ENCODE measurements at places on chromosomes 5 and 9.

- DNase-seq, result peak; percentile 92
These were observed 116.5 kb upstream of the OTULINL start for GRCh38 chr5:14465116-14465515.

- DNase-seq, result no peak
These were observed 181.8 kb upstream of the MVB12B start for GRCh38 chr9:126144603-126145456.

DNA sequence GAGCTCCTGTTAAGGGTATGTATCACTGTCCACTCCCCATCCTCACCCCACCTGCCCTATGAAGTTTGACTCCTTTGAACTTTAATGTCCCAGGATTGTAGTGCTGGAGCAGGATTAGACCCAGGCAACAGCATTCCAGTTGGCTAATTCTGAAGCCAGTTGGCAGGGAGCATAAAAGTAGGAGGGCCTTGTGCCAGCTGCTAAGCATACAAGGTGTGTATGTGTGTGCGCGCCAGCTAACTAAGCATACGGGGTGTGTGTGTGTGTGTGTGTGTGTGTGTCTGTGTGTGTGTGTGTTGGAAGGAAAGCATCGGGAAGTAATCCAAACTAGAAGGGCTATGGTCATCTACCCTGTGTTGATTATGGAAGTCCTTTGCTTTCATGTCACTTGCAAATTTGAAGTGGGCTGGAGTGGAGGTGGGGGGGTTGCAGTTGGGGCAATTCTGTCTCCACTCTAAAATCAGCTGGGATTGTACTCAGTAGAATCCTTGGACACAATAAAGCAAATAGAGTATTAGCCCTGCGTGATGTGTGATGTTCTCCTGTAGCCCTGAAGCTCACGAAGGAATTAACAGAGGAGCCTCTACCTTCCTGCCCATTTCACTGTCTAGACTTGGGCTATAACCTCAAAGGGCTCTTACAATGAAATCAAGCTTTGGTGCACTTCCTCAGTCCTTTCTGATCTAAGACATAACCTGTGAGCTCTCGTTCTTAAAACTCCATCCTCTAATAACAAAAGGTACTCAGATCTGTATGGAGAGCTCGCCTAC is 26.9 kb downstream of the HMGCR start:
- DNase-seq, result no peak

DNA sequence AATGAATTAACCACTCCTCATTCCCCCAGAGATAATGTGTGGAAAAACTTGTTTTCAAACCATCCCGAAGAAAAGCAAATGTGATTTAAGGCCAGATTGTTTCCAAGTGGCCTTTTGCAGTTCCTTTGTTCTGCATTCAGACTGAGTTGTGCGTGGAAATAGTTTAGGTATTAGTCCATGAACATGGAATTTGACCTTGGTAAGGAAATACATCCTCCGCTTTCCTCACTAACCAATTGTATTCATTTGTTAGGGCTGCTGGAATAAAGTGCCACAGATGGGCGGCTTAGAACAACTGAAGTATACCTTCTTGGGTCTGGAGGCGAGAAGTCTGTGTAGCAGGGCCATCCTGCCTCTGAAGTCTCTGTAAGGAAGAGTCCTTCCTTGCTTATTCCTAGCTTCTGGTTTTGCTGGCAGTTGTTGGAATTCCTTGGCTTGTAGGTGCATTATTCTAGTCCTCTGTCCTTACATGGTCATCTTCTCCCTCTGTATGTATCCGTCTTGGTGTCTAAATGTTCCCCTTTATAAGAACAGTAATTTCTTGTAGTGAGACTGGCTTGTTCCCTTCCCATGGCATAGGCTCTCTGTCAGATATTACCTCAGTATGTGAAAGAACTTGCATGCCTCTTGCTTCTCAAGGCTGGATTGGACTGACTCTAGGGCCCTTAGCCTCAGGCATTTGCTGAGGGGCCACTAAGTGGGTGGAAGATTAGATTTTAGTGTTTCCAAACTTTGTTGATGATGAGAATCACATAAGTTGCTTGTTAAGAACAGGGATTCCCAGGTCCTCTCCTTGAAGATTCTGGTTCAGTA is 53.9 kb downstream of the RAI14 start:
- peak; percentile 95 for DNase-seq

DNA sequence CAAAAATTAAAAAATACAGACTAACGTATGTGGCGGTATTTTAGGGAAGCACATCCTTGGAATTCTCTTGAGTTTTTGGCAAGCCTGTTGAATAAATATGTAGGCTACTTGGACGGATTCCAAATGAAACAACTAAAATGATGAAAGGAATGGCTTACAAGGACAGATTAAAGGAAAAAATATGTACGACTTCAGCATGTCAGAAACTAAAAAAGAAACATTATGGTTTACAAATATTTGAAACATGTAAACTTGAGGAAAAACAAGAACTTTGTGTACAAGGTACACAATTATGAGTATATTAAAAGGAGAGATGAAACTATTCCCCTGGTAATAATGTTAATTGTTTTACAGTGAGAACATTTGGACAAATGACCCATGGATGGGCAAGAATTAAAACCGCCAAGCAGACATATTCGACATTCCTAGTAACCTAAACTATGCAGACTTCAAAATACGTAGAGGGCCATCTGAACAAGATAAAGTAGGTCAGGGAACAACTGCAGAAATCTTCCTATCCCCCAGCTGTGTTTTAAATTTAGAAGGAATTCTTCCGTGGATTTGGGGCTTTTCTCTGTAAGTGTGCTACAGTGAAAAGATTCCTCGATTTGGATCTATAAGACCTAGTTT is 12.5 kb downstream of the EDIL3 start:
- DNase-seq, result peak; percentile 92

GRCh38 chr9:74293479-74293878 is 203.7 kb upstream of the RORB start:
- DNase-seq, result no peak

DNA sequence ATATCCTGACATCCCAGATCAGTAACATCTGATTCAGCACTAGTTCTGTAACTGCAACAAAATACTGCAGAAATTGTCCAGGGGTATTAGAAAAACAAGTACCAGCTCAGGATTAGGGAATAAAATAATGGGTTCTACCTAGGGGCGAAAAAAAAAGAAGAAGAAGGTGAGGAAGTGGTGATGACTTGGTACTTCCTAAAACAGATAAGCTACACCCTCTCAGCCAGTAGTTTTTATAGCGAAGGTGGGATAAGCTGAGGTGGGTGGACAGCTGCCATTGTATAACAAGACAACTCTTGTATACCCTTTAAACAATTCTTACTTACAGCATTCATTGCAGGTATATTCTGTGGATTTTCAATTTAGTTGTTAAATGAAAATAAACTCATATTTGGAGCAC is 19.1 kb downstream of the RAPGEF6 start:
- no peak for DNase-seq

GRCh38 chr9:68648164-68648563 is 56.9 kb upstream of the PIP5K1B start:
- no peak for DNase-seq

DNA sequence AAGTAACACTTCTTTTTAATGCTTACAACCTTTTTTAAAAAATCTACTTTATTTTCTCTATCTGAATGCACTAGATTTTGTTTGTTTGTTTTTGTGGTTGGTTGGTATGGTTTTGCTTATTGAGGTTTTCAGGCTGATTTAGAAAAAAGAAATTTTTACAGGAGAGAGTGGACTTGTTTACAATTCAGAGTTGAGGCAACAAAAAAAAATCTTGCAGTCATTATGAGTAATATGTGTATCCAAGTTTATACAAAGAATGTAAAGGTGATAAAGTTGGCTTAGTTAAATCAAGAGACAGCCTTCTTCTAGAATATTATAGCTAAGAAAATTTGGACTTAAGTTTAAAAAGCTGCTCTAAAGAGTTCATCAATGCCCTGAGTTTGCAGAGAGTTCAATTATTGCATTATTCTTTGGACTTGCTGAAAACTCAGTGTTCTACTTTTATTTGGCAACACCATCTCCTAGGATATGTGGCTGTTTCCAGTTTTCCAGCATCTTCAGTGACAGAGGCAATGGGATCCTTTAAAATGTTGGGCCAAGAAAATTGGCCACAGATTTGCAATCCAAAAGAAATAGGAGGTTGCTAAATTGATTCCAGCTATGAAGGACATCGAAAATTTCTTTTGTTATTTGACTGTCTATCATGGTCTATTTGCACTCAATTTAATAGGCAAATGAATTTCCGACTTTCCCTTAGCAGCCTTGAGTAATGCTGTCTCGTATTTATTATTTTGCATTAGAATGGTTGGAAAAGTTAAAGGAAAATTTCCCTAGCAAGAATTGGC is 10.7 kb downstream of the STK32A start:
- no peak for DNase-seq

DNA sequence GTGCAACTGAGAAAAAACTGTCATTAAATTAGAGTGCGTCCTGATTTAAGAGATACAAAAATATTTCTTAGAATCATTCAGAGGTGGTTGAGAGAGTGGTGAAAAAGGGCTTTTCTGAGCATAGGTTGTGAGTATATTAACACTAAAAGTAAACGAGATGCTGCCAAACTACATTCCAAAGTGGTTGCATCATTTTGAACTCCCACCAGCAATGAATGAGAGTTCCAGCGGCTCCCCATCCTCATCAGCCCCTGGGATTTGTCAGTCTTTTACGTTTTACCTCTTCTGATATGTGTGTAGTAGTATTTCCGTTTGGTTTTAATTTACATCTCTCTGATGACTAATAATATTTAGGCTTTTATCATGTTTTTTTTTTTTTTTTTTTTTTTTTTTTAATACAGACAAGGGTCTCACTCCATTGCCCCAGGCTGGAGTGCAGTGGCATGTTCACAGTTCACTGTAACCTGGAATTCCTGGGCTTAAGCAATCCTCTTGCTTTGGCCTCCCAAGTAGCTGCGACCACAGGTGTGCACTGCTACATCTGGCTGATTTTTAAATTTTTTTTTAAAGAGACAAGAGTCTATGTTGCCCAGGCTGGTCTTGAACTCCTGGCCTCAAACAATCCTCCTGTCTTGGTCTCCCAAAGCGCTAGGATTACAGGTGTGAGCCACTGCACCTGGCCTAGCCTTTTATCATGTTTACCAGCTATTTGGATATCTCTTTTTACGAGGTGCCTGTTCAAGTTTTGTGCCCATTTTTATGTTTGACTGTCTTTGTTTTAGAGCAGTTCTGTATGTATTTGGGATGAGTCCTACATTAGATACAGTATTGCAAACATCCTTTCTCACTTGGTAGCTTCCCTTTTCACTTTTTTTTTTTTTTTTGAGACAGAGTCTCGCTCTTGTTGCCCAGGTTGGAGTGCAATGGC is 17.0 kb downstream of the PRRT1B start:
- DNase-seq, result peak; percentile 23

DNA sequence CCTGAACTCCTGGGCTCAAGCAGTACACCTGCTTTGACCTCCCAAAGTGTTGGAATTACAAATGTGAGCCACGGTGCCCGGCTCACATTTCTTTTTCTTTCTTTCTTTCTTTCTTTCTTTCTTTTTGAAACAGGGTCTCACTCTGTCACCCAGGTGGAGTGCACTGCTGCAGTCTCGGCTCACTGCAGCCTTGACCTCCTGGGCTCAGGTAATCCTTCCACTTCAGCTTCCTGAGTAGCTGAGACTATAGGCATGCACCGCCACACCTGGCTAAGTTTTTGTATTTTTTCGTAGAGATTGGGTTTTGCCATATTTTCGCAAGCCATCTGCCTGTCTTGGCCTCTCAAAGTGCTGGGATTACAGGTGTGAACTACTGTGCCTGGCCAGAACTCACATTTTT is 183.7 kb downstream of the CCDC171 start:
- no peak for DNase-seq

DNA sequence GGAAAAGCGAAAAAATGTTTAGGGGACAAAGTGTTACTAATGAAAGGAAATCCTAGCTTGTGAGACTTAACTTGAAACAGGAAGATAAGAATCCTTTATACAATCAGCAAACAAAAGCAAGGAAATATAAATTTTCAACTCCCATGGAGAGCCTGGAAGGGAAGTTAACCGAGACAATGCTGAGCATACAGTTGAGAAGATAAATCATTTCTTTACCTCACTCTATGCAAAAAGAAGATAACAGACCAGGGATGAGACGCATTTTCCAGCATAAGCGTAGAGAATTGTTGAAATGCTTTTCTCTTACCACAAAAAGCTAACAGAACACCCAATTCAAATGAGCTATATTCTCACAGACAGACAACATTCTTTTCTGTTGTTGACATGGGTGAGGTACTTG is 309.6 kb downstream of the CWC27 start:
- peak; percentile 40 for DNase-seq

GRCh38 chr9:3862561-3862960 is 336.8 kb upstream of the RFX3 start:
- no peak for DNase-seq

DNA sequence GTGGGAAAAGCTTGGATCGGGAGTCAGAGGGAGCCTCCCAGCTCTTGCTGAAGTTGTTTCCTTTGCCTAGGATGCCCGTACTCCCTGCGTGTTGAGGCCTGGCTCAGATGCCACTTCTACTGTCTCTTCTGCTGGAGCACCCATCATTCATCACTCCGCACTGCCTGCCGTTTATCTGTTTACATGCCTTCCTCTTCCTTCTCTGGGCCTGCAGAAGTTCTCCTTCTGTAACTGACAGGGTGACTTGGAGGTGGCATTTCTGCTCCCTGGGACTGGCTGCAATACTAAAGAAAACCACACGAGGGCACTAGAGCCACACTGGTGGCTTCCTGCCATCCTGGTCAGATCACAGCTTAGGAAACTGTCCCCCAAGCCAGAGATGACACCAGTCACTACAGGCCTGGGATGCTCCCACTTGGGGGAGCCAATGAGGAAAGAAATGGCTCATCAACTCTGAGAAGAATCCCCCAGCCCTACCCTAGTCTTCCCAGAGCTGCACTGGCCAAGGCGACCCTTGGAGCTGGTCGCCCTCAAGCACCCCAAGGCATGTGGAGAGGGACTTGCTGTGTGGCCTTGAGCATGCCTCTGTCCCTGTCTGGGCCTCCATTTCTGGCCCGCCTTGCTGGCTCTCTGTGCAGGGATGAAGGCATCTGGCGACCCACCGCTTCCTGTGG is 9.7 kb upstream of the SLC25A51 start:
- peak; percentile 52 for DNase-seq

GRCh38 chr5:21070858-21071257 is 1082.9 kb upstream of the CDH18 start:
- no peak for DNase-seq

GRCh38 chr5:142737179-142737578 is 33.0 kb upstream of the ARHGAP26 start:
- DNase-seq, result no peak

GRCh38 chr9:136634904-136635303 is 27.8 kb upstream of the EGFL7 start:
- DNase-seq, result no peak
